ENCODE measurements at places on chromosomes 2 and 18. TPM values are rescaled to one million over a fixed set of nuclear protein-coding genes. Genes with fewer than 3 reads are reported as not detected.

The SERPINB10 gene
- total RNA-seq = not detected

DNA sequence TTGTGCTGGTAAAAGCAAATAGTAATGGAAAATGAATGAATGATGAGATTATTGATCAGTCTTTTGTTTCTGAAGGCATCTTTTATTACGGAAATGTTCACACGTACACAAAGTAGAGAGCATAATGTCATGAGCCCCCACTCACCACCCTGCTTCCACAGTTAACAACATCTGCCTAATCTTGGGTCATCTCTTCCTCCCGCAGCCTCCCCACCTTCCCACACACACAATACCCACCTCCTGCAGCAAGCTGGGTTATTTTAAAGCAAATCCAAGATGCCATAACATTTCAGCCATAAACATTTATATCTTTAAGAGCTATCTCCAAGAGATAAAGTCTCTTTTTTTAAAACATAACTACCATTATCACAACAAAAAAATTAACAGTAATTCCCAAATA lies 36.3 kb downstream of the CYP27C1 start:
- H3K4me1 ChIP-seq = peaks cover 10% of the 10 kb centered on the region
- peaks cover 13% of the 10 kb centered on the region for H3K27me3 ChIP-seq

GRCh38 chr2:225573603-225574002 lies 174.1 kb downstream of the NYAP2 start:
- no peak overlapping the region for H3K27ac ChIP-seq
- no peak for DNase-seq
- H3K4me3 ChIP-seq = no peak overlapping the region
- H3K36me3 ChIP-seq = no peaks in the 10 kb centered on the region
- no peaks in the 10 kb centered on the region for H3K4me1 ChIP-seq

DNA sequence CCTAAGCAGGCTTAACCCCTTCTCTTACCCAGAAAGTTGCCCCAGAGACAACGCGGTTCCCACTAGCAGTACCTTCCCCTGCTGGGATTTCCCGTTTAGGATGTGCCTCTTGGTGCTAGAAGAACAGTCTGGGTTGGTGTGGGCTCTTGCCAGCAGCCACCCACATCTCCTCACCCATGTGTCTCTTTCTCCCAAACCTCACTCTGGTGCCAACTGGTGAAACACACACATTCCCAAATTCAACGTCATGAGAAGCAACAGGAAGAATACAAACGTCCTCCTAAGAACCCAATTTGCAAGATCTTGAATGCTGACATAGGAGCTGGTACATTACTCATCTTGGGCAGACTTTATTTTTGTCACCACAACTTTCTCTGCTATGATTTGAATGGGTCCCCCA lies 36.2 kb downstream of the DIPK1C start:
- H3K27ac ChIP-seq = no peak overlapping the region
- DNase-seq = no peak
- H3K36me3 ChIP-seq = no peaks in the 10 kb centered on the region
- H3K27me3 ChIP-seq = no peaks in the 10 kb centered on the region
- no peaks in the 10 kb centered on the region for H3K4me1 ChIP-seq

The C2orf92 gene
- 4.2 TPM for total RNA-seq

- no peaks in the 10 kb centered on the region for H3K4me1 ChIP-seq
- H3K4me3 ChIP-seq = no peak overlapping the region
- no peaks in the 10 kb centered on the region for H3K27me3 ChIP-seq
- no peaks in the 10 kb centered on the region for H3K36me3 ChIP-seq
- no peak overlapping the region for H3K27ac ChIP-seq
These were observed 42.9 kb upstream of the MYO1B start for GRCh38 chr2:191202209-191202721.

DNA sequence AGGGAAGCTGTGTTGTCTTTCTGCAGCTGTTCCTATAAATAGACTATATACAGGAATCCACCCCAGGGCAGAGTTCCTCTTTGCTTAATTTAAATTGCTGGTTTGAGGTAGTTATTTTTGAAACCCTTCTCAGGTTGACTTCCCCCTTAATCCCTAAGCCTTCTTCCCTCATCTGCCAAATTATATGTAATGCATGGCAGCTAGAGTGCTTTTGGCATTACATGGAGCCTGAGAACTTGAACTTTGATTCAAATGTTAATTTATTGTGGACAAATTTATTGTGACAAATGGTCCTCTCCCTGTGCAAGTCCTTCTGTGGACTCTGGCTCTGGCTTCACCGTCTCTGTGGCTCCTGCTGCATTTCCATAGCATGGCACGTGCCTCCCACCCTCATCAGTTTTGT lies 29.2 kb downstream of the MYO1B start:
- H3K4me3 ChIP-seq = no peak overlapping the region
- no peaks in the 10 kb centered on the region for H3K4me1 ChIP-seq
- no peaks in the 10 kb centered on the region for H3K36me3 ChIP-seq
- DNase-seq = no peak

The PLB1 gene
- total RNA-seq = 0.80 TPM

DNA sequence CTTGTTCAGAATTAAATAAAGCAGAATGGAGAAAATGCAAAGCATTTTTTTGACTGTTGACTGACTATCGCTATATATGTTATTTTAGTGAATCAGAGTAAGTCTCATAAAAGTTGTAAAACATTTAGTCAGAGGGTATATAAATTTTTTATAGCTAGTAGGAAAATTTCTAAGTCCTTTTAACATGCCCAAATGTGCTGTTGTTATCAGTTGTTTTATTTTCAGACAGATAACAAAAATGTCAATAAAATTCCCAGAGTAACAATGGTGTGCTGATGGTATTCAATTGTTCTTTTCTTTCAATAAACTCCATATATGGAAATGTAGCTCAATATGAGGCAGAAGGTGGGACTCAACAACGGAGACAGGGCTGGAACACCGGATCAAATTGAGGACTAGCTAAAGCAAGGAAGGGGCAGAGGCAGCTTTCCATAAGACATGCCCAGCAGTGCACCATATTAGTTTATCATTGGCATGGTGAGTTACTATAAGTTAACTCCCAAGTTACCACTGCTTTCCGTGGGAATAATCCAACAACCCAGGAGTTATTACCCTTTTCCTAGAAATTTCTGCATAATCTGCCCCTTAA lies 26.6 kb downstream of the GULP1 start:
- no peaks in the 10 kb centered on the region for H3K36me3 ChIP-seq
- no peaks in the 10 kb centered on the region for H3K27me3 ChIP-seq
- H3K27ac ChIP-seq = peak overlapping the region; percentile 83

- peaks cover 29% of the 10 kb centered on the region for H3K4me1 ChIP-seq
- no peaks in the 10 kb centered on the region for H3K27me3 ChIP-seq
- no peak overlapping the region for H3K4me3 ChIP-seq
- H3K36me3 ChIP-seq = no peaks in the 10 kb centered on the region
- peak; percentile 34 for DNase-seq
These were observed 41.6 kb downstream of the MGAT5 start for GRCh38 chr2:134295441-134295840.

DNA sequence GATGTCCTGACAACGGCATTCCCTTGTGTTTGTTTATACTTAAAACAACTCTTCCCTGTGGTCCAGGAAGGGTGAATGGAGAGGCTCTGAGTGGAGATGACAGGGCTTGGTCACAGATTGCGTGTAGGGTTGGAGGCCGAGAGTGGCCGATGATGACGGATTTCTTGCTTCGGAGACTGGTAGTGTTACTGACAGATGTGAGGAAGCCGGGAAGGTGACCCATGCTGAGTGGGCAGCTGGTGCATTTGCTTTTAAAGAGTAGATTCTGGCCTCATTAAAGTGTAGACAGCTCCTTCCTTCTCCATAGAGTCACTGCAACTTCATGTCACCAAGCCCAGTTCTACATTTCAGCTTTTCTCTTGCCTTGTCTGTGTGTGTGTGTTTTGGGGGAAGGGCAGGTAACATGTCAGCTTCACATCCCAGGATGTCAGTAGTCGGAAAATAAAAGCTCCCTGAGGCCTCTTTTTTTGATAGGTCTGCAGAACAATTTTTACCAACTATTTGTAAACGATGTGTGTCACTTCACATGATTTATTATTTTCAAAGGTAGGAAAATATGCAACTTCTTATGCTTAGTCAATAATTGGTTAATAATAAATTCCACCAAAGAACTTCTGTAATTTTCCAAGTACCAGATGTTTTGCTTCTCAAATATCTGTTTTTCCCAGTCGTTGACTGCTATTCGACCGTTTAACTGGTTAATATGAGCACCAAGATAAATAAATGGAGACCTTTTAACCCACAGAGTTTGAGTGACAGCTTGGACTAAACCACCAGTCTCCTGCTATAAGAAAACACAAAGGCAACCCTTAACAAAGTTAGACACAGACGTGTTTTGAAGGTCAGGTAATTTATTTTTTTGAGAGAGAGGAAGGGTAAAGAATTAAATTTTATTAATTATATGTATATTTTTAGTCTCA lies 436.9 kb downstream of the SLC4A3 start:
- no peak for DNase-seq
- H3K27ac ChIP-seq = no peak overlapping the region
- no peak overlapping the region for H3K4me3 ChIP-seq
- no peaks in the 10 kb centered on the region for H3K27me3 ChIP-seq

The IL36B gene
- not detected for total RNA-seq

The GALR1 gene
- not detected for total RNA-seq

GRCh38 chr2:229715895-229716507 lies 1.6 kb upstream of the DNER start:
- H3K27me3 ChIP-seq = peaks cover 22% of the 10 kb centered on the region
- H3K4me3 ChIP-seq = no peak overlapping the region
- peaks cover 6% of the 10 kb centered on the region for H3K4me1 ChIP-seq
- DNase-seq = peak; percentile 10
- no peaks in the 10 kb centered on the region for H3K36me3 ChIP-seq
- no peak overlapping the region for H3K27ac ChIP-seq

- H3K4me3 ChIP-seq = no peak overlapping the region
- no peaks in the 10 kb centered on the region for H3K27me3 ChIP-seq
- no peak overlapping the region for H3K27ac ChIP-seq
- H3K36me3 ChIP-seq = no peaks in the 10 kb centered on the region
These were observed 69.1 kb downstream of the PIK3C3 start for GRCh38 chr18:42024131-42024530.

Measured in endothelial cell of umbilical vein (primary cell).